ENCODE measurements at places on chromosomes 3 and 15.

DNA sequence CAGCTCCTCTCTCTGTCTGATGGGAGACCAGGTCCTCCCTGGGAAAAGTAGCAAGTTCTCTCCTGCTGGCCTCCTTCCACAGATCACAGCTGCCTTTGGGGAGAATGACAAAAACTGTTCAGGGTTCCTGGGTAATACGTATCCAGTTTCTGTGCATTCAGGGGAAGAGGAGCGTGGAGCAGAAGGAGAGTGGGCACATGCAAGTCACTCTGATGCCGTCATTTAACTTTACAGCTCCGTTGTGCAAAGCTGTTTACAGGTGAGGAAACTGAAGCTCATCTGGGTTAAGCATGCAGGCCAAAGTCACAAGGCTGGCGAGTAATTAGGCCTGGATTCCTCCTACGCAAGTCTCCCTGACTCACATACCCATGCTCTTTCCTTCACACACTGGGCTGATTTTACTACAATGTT, 7.5 kb upstream of the TM4SF1 start:
- DNase-seq, result no peak

- no peak for DNase-seq
Measured at GRCh38 chr3:89808680-89809197, 701.3 kb downstream of the EPHA3 start.

GRCh38 chr15:72060687-72061250, 57.2 kb downstream of the MYO9A start:
- DNase-seq, result no peak

DNA sequence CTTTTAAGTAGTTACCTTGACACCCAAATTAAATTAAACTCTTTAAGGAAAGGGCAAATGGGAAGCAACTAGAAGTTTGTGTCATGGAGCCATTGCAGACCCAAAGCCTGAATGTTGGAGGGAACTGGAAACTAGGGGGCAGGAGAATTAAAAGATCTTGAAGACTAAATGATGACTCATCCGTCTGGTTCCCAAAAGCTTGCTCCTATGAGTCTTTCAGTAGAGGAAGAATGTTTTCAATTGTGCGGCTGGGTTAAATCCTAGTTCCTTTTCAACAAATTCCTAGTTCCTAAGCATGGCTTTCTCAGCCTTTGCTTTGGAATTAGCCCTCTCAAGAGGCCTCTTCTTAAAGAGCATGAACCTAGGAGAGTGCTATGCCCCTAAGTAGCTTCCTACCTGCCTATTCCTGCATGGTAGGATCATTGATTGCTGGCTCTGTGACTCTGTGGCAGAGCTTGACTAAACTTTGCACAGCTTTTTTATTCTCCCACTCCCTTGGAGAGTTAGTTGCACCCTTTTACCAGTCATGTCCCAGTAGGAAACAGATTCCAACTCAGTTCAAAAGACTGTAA, 17.7 kb downstream of the CLEC3B start:
- DNase-seq, result no peak

GRCh38 chr15:85649372-85649771, 145.4 kb downstream of the KLHL25 start:
- no peak for DNase-seq

- DNase-seq, result no peak
Measured at GRCh38 chr15:33124279-33124678, 70.2 kb downstream of the FMN1 start.

DNA sequence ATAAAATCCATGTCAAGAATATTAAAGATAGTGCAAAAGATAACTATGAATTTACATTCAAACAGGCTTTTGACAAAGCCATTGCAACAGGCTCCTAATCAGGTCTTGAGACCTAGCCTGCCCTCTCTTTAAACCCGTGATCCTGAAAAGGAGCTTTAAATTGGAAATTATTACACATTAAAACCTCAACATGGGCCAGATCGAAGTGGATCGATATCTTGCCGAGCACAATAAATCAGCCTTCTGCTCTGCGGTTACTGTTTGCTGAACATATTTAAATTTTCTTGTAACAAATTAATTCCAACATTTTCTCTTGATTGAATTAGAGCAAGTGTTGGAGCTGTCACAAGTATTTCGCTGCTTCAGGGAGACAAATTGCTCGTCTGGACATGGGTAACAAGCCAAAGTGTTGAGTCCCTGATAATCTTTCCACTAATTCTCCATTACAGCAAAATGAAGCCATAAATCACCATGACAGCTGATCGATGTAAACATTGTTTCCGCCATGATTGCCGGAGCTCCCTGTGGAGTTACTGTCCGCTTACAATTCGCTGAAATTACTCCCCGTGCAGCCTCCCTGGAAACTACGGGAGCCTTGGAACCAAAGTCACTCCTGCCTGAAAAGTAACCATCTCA, 47.6 kb downstream of the SHOX2 start:
- DNase-seq, result no peak

- no peak for DNase-seq
Measured at GRCh38 chr3:113276751-113277080, 65.4 kb downstream of the BOC start.

- no peak for DNase-seq
Measured at GRCh38 chr3:151346292-151346691, 16.9 kb upstream of the P2RY13 start.

- no peak for DNase-seq
Measured at GRCh38 chr15:57827021-57827420, 120.5 kb downstream of the POLR2M start.

- DNase-seq, result no peak
Measured at GRCh38 chr15:79296583-79296982, 14.1 kb downstream of the ANKRD34C start.

DNA sequence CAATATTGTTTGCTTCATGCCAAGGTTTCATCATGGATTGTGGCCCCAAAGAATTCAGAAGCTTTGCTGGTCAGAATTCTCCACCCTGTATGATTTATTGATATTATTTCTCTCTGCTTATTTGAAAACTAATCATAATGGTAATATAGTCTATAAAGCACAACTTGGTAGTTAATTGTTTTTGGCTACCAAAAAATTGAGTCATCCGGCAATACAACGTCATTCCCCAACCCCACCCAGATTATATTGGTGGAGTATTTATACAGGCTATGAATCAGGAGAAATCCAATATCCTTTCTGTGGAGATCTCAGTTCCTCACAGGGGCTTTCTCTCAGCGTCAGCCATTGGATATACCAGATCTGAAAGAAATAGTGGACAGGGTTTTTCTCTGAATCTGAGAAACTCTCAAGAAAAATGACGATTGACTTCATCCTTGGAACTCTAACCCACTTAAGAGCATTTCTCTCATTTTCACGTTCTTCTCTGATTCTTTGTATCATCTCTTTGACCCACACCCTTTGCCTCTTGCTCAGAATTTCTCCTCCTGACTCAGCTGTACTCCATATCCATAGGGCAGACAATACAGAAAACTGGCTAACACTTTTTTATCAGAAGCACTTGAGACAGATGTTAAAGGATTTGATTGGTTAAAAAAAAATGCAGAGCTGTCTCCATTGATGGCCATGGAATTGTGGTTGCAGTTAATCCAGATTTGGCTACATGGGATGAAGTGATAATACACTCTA, 1055.8 kb upstream of the CADM2 start:
- no peak for DNase-seq

DNA sequence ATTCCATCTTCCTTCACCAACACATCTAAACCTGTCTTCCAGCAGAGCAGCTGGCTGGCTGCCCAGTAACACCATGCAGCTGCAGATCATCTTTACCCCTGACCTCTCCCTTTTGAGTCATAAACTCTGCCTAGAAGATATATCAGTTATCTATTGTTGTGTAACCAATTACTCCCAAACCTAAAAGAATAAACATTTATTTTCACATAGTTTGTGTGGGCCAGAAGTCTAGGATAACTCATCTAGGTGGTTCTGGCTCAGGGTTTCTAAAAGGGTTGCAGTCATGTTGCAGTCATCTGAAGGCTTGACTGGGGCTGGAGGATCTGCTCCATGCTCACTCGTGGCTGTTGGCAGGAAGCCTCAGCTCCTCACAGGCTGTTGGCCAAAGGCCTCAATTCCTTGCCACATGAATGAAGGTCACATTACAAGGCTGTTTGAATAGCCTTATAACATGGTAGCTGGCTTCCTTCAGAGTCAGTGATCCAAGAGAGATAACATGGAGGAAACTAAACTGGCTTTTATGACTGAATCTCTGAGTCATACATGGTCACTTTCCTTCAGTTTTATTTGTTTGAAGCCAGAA, 92.8 kb downstream of the GOLIM4 start:
- DNase-seq, result no peak

- DNase-seq, result no peak
Measured at GRCh38 chr3:12363397-12364195, 74.7 kb downstream of the PPARG start.

DNA sequence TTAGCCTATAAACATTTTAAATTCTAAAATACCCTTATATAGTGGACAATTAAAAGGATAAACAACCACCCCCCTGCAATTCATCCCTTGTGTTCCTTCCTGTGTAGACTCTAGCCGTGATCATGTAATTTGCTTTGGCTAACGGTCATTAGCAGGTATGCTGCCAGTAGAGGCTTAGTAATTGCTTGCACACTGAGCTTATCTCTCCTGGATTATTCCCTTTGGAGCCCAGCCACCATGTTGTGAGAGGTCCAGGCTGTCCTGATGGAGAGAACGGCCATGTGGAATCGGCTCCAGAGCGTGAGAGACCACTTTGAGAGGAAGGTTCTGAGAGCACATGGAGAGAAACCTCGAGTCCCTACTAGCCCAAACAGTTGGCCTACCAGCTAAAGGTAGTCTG, 11.0 kb upstream of the BNC1 start:
- no peak for DNase-seq

- DNase-seq, result no peak
Measured at GRCh38 chr15:80667936-80668335, 27.2 kb upstream of the ABHD17C start.

DNA sequence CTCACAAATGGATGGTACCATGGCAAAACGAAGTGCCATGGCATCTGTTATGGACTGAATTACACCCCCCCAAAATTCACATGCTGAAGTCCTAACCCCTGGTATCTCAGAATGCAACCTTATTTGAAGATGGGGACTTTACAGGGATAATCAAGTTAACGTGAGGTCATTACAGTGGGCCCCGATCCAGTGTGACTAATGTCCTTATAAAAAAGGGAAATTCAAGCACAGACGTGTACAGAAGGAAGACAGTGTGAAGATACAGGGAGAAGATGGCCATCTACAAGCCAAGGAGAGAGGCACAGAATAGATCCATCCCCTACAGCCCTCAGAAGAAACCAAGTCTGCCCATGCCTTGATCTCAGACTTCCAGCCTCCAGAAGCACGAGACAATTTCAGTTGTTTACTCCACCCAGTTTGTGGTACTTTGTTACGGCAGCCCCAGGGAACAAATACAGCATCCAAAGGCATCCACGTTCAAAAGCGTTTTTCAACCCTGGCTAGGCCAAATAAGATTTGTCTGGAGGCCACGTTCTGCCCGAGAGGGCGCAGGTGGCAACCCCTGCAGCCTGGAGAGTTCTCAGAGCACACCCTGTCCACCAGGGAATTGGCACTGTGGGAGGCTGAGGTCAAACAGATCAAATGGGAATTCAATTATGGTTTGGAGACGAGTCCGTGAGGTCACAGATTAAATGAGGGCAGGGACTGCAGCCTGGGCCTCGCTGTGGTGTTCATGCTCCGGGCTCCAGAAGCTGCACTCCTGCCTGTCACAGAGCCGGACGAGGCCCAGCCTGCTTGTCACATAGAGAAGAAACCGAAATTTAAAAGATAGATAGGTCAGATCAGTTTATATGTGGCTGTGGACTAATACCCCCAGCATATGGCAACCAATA, 494.8 kb downstream of the SHQ1 start:
- DNase-seq, result no peak

DNA sequence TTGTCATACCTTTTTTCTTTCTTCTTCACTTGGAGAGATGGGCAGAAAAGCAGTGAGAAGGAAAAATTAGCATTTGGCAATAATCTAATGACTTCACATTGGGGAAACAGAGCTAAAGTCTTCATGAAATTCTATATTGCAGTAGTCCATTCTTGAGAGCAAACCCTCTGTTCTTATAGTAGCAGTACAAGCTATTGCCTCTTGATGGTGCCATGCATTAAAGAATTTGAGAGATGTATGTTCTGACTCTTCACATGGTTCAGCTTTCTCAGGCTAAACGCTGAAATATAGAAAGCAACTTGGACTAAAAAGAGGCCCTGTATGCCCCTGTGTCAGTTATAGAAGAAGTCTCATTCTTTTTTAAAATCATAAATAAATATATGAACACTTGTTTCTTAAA, 36.0 kb downstream of the PHLDB2 start:
- no peak for DNase-seq

GRCh38 chr15:88202231-88202630, 54.3 kb downstream of the NTRK3 start:
- no peak for DNase-seq

DNA sequence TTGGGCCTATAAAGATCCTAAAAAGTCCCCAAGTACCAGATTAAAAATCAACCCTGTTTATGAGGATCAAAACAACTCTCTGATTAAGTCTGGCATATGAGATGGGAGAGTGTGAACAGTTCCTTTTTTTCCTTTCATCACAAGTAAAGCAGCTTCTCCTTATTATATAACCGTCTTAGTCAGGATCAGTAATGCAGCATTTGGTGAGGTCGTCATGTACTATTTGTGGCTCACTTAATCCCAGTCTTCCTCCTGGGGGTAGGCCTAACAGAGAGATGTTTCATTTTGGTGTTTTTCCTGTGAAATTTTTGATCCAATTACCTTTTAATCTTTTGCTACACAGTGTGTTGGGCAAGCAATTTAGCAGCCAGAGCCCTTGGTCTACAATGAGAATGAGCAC, 333.1 kb upstream of the KCNMB2 start:
- no peak for DNase-seq

DNA sequence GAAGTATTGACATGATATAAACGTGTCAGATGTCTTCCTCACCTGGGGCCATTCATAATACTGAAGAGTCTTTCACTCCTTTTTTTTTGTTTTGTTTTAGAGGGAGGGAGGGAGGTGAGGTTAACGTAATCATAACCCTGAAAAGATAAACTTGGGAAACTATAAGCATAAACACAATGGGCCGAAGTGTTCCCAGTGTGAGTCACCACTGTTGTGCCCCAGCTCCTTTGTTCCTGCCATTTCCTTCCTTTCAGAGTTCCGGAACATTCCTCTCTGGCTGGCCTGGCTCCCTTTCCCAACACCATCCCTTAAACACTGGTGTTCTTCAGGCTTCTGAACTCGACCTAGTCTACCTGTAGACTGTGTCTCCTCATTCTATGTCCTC, 18.6 kb downstream of the PLD1 start:
- DNase-seq, result no peak

DNA sequence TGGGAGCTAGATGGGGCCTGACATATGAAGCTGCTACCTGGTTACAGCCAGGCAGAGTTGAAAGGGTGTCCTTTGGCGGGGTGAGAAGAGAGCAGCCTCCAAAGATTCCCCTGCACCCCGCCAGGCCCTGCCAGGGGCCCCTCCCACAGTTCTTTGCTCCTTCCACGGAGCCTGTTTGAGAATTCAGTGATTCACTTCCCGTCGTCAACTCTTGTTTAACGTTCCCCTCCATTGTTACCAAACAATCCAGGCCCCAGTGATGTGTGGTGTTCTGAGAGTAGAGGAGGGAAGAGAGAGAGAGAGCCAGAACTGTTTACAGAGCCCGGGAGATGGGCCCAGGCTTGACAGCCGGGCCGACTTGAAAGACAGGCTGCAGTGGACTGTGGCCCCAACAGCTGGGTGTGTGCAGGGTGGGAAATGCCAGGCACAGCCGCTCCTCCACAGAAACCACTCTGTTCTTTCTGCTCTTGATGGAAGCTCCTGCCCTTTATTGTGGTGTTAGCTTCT, 81.5 kb downstream of the SMAD3 start:
- DNase-seq, result no peak

Measured in stimulated activated CD8-positive, alpha-beta memory T cell treated with anti-CD3 and anti-CD28 coated beads, Interleukin-4, amount 100 ng/mL, for 24 hours (primary cell).